ENCODE measurements at places on chromosomes 7 and 10.

DNA sequence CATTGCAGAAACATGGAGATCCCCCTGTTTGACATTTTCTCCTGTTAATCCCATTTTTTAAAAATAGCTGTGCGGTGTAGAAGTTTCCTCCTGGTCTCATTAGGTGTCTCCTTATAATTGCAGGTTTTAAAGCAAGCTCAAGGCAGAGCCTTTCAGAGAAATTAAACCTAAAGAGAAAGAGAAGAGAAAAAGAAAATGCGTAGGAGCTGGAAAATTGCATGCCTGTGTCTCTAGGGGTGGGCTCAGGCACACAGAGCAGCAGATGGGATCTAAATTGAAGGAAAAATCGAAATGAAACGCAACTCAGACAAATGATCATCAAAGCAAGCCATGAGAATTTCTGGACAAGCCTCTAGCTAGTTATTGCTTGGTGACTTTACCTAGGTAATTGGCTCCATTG is 40.1 kb downstream of the GPR26 start:
- no peak for DNase-seq

GRCh38 chr7:97107192-97107800 is 10.2 kb upstream of the SDHAF3 start:
- DNase-seq: no peak

- DNase-seq: no peak
Measured at GRCh38 chr7:117830422-117830954, 42.8 kb downstream of the CTTNBP2 start.

- DNase-seq: no peak
Measured at GRCh38 chr7:156768698-156769472, 124.1 kb downstream of the LMBR1 start.

- no peak for DNase-seq
Measured at GRCh38 chr7:45980181-45980905, 59.3 kb upstream of the IGFBP3 start.

DNA sequence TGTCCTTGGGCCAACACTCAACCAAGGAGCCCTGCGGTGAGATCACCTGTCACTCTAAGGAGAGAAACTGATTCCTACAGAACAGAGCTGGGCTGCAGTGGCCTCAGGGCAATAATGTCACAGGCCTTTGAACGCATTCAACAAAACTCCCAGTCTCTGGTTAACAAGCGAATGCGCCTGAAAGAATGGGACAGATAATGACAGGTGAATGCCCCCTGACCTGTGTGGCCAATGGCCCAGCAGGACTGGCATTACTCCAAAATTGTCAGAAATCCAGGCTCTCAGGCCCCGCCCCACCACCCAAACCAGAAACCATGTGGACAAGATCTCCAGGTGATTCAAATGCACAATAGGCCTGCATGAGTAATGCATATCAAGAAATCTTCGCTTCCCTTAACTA is 277.7 kb upstream of the KLF6 start:
- no peak for DNase-seq

GRCh38 chr10:115606086-115606485 is 512.9 kb downstream of the ATRNL1 start:
- DNase-seq: no peak

DNA sequence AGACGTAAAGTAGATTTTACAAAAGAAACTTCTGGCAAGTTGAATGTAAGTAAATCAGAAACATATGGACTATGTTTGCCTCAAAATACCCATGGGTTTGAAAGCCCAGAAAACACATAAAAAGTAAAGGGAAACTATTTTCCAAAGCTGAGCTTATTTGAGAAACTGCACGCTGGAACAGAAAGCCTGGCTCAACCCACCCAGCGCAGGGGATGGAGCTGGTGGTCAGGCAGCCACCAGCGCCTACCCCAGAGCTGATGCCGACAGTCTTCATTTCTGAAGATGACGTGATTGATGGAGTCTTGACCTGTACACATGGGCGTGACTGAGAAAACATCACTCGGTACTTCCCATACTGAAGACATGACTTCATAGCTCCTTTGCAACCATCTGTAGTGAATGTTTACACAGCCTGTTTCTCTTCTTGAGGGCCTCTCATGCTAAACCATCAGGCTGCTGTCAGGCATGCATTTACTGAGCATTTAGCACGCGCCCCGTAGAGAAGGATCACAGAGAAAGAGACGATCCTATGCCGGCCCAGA is 232.6 kb upstream of the AUTS2 start:
- DNase-seq: no peak

DNA sequence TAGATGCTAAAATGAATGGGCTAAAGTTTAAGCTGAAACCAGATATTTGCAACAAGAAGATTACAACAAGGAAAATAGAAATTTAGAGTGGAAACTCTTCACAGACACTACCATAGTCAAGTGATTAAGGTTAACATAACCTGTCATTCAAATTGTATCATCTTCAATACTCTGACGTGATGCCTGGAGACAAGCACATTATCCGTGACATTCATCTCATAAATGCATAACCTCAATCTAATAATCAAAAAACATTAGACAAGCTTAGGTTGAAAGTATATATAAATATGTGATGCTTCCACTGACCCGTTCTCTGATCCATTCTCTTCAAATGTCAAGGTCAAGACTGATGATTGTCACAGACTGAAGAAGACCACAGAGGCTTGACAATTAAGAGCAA is 263.8 kb upstream of the MEOX2 start:
- DNase-seq: no peak

DNA sequence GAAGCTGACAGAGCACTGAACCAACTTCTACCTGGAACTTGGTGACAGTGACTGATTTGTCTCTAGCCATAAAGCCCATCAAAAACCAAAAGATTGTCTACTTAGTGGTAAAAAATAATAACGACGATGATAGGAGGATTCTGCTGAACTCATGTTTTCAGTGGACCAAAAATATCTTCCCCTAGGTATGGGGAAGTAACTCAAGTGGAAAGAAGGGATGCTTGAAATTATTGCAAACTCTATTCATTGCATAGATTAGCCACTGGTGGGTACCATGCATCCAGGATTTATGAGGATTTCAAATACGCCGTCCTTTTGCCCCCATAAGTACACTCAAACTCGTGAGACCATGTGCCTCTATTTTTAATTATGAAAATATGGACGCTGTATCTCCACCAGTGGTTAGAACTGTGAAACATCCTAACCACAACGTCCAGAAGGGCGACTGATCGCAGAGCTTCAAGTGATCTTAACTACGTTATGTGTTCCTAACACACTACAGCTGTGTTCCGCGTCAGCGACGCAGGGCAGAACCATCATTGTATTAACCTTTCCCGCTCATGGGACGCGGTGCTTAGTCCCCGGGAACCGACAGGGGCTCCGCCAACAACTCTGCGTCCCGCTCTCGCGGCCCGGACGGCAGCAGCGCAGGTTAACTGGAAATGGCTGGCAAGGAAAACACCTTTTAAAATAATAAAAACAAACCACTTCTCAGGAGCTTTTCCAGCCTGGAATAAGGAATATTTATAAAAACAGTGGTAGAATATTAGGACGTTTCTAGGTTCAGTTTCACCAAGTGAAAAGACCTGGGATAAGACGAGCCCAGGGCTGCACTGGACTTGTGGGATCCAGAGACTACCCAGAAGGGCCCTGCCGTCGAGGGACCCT is 776 bp downstream of the PEX1 start:
- peak; percentile 69 for DNase-seq

GRCh38 chr7:72099784-72100183 is 312.4 kb downstream of the CALN1 start:
- DNase-seq: no peak

DNA sequence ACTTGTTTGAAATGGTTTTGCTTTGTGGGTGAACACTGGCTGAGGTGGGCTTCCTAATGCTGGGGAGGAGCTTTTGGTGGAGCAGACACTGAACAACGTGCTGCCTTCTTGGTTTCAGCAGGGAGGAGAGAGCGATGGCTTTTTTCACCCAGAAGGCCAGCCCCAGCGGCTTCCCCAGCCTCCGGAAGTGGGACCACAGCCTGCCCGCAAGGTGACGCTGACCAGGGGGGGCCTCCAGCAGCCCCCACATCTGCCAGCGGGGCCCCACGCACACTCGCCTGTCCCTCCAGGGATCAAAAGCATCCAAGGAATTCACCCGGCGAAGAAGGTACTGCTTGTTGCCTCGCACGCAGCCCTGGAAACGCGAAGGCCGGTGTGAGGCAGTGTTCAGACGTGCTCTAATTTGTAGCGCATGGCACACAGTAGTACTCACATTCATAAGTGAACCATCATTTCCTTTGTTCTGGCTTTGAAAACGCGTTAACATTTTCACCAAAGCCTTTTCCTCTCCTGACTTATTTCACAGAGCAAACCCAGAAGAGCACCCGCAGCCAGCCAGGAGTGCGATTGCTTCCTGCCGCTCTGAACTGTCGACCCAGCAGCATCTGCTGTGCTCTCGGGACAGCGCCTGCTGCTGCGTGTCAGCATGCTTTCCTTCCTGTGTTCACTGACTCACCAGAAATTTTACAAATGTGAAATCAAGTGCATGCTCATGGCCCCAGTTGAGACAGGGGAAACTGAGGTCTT is 48.4 kb downstream of the SHH start:
- peak; percentile 67 for DNase-seq

DNA sequence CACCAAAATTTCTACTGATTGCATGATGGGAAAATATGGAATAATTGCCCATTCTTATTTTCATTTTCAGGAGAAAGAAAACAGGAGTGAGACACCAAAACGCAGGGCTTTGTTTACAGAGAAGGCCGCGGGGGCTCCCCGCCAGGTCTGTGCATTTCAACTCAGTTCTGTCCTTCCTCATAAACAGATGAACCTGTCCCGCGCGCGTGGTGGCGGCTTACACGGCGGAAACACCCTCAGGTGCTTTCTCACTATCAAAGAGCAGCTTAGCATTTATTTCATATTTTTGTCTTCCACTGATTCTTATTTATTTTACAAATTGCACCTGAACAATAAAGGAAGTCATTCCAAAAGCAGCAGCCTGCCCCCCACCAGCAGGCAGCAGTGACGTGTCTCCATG is 579.4 kb downstream of the PTPRN2 start:
- DNase-seq: no peak

- no peak for DNase-seq
Measured at GRCh38 chr10:15842556-15843169, 17.6 kb downstream of the MINDY3 start.

DNA sequence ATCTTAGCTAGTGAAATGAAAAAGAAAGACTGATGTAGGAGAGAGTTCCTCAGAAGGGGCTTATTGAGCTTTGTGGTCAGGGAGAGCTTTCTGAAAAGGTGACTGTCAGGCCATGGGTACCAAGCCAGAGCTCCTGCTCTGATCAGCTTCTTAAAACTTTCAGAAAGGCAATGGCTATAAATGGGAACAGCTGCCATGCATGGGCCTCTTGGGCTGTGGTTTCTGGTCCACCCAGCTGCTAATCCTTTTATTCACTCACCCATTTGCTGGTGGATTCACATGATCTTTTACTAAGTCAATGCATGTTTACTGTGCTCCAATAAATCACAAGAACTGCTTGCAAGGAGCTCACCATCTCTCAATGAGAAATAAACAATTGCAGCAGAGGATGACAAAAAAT is 60.1 kb upstream of the ZPBP start:
- peak; percentile 37 for DNase-seq

DNA sequence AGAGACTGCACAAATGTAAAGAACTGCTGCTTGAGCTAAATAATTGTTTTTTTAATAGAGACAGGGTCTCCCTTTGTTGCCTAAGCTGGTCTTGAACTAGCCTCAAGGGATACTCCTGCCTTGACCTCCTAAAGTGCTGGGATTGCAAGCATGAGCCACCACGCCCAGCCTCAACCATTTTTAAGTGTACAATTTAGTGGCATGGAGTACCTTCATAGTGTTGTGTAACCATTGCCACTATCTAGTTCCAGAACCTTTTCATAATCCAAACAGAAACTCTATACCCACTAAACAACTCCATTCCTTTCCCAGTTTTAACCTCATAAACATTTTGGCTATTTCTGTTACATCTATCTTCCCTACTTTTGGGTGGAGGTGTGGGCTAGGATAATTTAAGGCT is 6.7 kb downstream of the EIF4H start:
- no peak for DNase-seq

GRCh38 chr7:74070619-74070921 is 13.0 kb upstream of the LIMK1 start:
- DNase-seq: no peak

- DNase-seq: no peak
Measured at GRCh38 chr10:64316416-64316815, 795.2 kb downstream of the REEP3 start.

DNA sequence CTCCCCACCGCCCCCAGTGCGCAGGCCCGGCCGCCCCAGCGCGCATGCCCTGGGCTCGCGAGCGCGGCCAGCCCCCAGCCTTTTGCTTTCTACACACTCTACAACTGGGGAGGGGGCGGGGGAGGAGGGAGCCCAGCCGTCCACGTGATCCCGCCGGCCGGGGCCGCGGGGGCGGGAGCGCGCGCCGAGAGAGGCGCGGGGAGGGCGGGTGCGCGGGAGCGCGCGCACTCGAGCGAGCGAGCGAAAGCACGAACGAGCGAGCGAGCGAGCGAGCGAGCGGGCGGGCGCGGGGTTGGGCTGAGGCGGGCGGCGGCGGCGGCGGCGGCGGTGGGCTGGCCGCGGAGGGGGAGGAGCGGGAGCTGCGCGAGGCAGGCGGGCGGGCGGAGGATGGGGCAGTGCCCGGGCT is at the start of gene AUTS2:
Gene AUTS2 (plus strand): TSS at position 395 of the 406 bp plus-strand sequence. CDS start 1,179 bp downstream, outside the sequence.
- DNase-seq: peak; percentile 91

- no peak for DNase-seq
Measured at GRCh38 chr10:47311193-47311931, 10.9 kb upstream of the GDF2 start.

DNA sequence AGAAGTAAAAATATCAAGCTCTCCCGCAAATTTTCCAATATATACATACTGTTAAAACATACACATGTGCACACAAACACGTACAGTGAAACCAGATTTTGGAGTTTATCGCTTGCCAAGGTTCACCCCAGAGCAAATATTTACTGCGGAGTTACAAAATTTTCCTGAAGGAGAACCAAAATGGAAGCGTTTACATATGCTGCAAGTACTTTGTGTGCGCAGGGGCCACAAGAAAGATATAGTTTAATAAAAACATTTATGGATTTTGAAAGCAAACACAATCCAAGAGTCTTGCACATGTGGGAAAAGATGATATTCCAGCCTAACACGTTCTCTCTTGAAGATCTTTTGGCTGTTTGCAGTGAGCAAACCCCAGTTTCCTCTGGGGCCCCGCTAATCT is 301.3 kb upstream of the NFE2L3 start:
- DNase-seq: no peak

DNA sequence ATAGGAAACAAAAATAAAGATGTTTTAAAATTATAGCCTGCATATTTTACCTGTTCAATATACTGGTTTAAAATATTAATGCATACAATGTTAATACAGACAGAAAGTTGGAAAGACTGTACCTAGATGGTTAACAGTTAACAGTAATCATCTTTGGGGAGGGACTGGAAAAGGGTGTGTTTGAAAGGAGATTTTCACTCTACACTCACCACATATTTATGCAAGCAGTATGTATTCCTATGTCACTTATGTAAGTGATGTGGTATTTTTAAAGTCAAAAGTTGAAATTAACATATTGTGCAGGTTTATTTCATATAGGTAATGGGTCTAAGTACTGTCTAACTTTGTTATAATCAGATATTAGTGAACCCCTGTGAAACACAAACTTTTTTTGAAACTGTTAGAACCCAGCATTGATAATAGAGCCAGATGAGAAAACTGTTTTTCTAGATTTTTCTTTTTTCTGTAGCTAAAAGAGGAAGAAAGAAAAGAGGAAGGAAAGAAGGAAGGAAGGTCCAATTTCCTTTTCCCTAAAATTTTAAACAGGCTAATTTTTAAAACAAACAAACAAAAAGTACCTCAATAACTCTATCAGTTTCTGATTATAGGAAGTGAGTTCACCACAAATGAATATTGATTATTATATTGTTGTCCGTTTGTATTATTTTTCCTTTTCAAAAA is 9.0 kb upstream of the STARD3NL start:
- no peak for DNase-seq

Measured in GM06990 (cell line).